Activated CD8-positive, alpha-beta memory T cell treated with anti-CD3 and anti-CD28 coated beads for 1 hour (primary cell): ENCODE measurements at places on chromosomes 1 and 21.

DNA sequence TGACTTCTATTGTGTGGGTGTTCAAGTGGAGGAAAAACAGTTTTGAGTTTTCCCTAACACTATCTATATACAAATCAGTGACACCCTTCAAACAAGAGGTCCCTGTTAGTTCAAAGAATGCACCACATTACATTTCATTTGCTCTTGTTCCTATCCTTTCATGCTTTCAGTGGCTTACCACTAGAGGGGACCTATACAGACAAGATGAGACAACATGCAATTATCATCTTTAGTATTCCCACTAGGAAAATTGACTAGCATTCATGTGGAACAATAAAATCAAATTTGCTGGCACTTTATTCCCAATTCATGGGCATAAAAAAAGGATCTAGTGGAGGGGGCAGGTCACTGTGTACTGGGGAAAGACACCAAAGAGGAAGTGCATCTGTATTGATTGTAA, 13.3 kb upstream of the SIPA1L2 start:
- DNase-seq, result no peak

DNA sequence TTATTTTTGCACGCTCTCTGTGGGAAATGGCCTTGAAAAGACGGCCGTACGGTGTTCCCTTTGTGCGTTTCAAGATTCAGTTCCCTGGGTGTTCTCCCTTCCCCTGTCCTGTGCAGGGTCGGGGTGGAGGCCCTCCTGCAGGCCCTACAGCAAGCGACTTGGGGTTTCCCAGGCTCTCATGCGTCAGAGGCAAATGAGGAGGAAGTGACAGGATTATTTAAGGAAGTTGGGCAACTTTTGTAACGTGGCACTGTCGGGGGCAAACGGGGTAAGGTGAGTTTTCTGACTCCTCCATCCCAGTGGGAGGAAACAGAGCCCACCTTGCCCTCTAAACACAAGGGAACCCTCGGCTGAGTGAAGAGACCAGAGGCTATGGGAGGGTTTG, 16.1 kb upstream of the AJAP1 start:
- DNase-seq, result no peak

GRCh38 chr1:67479146-67479891, 49.1 kb upstream of the SERBP1 start:
- no peak for DNase-seq

DNA sequence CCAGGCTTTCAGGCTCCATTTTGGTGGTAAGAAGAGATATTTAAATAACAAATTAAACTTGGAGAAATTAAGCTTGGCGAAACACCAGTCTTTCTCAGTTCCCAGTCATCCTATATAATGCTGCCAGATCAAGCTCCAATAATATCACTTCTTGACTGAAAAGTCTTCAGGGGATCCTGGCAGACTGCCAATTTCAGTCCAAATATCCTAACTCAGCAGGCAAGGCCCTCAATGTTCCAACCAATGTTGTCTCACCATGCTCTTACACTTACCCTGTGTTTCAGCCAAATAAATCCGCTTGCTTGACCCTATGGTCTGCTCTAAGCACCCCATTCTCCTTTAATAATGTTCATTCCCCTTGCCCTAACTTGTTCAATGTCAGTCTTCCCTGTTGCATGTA, 39.9 kb upstream of the BCL10 start:
- DNase-seq, result no peak

- no peak for DNase-seq
Observed at GRCh38 chr1:166907763-166908162, 31.7 kb upstream of the TADA1 start.

- DNase-seq, result no peak
Observed at GRCh38 chr1:181127898-181128453, 39.5 kb downstream of the IER5 start.

GRCh38 chr1:110477041-110477440, 26.1 kb downstream of the PROK1 start:
- no peak for DNase-seq

DNA sequence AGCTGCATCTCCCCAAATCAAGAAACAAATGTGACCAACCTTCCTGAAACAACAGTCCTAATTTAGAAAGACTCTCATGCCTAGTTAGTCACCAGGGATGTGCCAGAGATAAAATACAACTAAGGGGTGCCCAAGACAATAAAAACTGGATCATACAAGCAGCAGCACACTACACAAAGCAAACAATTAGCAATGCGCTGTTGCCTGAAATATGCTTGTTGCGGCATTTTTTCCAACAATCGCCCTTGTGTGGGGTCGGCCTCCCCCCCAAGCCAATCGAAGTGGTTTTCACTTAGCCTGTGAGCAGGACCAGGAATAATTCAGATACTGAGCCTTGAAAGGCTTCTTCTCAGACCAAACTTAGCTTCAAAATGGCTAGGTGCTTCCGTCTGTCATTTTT, 1.4 kb upstream of the STMN1 start:
- no peak for DNase-seq

DNA sequence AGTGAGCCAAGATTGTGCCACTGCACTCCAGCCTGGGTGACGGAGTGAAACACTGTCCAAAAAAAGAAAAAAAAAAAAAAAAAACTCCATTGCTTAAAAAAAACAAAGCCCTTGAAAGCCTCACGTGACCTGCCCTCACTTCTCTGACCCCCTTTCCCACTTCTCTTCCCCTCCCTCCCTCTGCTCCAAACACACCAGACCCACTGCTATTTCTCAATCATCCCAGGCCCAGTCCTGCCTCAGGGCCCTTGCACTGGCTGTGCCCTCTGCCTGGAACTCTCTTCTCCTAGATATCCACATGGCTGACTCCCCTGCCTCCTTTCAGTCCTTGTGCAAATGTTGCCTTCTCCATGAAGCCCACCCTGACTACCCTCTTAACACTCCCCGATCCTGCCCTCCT, 45.4 kb upstream of the TARDBP start:
- no peak for DNase-seq

DNA sequence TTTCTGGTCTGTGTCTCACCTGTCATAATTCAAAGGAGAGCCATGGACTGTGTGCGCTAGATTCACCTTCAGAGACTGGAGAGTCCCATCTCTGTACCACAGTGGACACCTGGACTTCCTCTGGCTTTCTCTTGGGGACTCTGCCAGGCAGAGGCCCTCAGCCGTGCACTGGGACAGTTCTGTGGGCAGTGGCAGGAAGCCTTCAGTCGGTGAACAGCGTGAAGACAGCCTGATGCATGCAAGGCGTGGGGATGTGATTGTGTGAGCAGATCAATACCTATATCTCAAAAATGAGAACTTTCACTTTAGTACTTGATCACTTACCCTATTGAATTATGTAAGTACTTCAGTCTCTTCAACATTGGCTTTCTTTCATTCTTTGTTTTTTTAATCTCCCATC, 245.3 kb downstream of the DISC1 start:
- no peak for DNase-seq

DNA sequence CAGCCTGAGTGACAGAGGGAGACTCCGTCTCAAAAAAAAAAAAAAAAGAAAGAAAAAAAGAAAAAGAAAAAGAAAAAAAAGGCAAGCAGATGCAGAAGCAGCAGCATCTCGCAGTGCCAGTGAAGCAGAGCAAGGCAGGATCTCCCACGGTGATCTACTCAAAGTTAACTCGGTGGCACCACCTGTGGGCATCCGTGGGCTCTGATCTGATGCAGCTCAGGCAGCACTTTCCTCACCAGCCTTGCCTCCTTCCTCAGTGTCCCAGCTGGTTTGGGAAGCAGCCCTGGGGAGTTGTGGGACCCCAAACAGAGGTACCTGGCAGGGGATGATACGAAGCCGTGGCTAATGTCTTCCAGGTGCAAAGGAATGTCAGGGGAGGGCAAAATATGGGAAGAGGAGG, 104.3 kb upstream of the KRTAP19-8 start:
- DNase-seq, result no peak

DNA sequence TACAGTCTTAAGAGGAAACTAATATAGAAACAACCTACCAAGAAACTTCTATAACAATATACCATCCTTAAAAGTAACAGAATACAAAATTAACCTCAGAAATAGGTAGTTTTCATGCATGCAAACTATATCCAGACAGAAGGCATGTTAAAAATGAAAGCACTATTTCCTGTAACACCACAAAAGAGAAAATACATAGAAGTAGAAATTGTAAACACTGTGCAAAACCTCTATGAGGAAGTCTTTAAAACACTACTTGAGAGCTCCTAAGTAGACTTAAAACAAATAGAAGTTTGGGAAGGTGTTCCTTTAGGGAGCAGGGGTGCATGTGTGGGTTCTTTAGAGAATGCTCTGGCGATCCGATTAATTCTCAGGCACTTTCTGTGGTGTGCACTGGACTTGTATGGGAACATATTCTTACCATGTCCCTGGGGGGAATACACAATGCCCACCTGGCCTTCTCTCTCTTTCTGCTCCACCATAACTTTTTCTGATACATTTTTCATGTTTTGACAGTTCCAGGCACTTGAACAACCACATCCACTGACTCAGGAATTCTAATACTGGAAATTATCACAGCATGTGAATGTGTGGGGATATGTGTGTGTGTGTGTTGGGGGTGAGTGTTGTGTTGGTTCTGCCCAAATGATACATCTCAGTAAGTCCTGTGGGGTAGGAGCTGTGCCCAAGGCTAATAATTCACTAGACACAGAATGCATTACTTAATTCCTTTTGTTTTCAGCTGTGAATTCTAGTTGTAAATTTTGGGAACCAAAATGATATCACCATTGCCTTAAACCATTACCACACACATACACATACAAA, 866.3 kb upstream of the B3GALT2 start:
- no peak for DNase-seq

- DNase-seq, result no peak
Observed at GRCh38 chr1:65524931-65525265, 104.4 kb downstream of the LEPR start.

GRCh38 chr1:162882248-162882674, 21.3 kb upstream of the CCDC190 start:
- DNase-seq, result no peak

- no peak for DNase-seq
Observed at GRCh38 chr21:35981514-35982070, 78.7 kb downstream of the SETD4 start.

- no peak for DNase-seq
Observed at GRCh38 chr1:66013371-66013770, 220.7 kb downstream of the PDE4B start.

GRCh38 chr1:197171531-197171930, 25.1 kb upstream of the ASPM start:
- DNase-seq, result no peak

GRCh38 chr1:201011616-201012015, 11.9 kb downstream of the KIF21B start:
- no peak for DNase-seq

DNA sequence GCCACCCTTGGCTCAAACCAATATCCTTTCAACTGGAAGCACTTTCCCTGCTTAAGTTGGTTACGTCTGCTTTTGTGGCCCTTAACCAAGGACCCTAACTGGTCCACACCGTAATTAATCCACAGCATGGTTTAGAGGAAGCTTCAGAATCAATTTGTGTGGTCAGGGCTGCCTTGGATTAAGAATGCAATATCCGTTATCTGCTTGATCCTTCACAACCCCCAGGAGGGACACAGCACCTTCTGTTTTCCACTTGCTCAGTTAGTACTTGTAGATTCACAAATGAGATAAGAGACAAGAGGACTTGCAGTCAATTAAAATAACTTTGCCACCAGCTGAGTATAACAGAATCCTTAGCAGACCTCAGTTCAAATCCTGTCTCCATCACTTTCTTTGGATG, 56.9 kb upstream of the LRP8 start:
- DNase-seq, result no peak

DNA sequence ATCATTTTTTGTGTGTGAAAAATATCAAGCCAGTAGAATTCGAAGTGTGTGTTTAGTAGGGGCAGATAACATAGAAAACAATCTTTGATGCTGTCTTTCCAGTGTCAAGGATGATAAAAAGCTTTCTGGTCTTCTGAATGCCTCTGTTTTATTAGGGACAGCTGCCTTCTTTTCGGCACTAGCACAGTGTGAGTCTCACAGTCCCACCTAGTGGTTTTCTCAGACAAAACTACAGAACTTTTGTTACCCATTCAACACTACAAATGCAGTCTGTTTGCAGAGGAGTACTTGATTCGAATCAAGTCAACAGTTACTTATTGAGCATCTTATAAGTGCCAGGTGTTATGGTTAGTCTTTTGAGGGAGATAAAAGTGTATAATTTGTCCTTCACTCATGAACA, 30.6 kb upstream of the MCOLN3 start:
- DNase-seq, result no peak

DNA sequence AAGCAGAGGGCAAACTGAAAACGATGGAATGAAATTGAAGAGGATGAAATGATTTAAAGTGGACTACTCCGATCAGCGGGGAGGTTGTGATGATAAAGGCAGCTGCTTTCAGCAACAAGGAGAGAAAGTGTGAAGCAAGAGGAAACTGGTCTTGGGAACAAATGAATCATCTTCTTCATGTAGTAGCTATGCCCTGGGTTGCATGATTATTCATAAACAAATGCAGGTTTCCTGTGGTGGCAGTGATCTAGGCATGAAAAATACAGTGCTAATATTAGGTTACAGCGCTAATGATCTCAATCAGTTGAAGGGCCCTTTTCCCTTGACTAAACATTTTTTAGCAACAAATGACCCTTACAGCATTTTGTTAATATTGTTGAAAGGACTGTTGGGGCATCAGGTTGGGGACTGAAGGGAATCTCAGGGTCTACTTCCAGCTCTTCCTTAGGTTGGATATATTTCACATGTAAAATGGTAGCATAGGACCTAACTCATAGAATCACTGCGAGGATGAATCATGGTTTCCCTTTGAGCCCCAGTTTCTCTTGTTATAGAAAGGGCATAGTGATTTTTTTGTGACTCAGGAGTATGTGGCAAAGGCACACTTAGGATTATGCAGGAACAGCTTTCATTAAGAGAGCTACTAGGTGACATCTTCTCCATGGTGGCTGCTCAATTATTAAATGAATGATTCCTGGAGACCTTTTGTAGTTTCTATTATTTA, 1.9 kb upstream of the ZFYVE9 start:
- no peak for DNase-seq

DNA sequence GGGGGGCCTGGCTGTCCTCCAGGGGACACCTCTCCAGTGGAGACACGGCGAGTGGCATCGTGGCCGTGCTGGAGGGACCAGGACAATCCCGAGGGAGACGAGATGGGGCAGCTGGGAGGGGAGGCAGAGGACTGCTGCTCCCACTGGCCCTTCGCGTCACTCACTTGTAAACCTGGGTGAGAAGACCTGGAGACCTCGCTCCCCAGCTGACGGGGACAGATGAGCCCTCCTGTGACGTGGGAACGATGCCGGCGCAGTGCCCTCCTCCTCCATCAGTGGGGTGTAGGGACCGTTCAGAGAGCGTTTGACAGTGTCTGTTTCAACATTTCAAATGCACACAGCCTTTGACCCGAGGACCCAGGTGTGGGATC, 4.6 kb downstream of the SPATC1L start:
- DNase-seq, result no peak

- no peak for DNase-seq
Observed at GRCh38 chr1:23963617-23964234, 4.1 kb downstream of the PNRC2 start.
